ENCODE measurements at places on chromosomes 1 and 21.

DNA sequence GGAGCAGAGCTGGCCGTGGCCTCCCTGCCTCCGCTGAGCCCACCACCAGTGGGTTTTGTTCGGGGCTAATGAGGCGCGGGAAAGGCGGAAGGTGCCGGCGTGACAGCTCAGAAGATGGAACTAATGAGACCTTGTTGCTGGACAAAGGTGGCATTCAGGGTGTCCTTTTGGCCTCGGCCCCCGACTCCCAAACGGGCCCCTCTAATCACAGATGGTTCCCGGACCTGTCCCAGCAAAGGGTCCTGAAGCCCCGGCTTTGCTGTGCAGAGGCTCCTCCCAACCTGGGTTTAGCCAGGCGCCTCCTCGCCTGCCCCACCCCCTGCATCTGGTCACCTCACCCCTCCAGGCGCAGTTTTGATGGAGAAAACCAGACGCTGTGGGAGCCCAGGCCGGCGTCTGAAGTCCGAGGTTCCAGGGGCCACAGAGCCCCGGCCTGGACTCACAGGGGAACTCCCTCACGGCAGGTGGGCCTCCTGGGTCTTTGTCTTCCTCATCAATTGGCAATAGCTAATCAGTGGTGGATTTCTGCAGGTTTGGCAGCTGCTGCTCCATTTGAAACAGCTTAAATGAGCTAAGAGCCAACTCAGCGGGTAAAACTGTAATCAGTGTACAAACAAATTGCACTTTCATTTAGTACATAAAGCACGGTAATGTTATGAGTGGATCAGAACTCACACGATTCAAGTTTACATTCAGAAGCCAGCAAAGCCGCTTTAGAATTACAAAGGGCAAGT is 44.3 kb upstream of the ADARB1 start:
- no peaks in the 10 kb centered on the region for H3K27me3 ChIP-seq
- no peaks in the 10 kb centered on the region for H3K36me3 ChIP-seq
- DNase-seq: no peak
- H3K27ac ChIP-seq: no peak overlapping the region
- H3K4me3 ChIP-seq: no peak overlapping the region

DNA sequence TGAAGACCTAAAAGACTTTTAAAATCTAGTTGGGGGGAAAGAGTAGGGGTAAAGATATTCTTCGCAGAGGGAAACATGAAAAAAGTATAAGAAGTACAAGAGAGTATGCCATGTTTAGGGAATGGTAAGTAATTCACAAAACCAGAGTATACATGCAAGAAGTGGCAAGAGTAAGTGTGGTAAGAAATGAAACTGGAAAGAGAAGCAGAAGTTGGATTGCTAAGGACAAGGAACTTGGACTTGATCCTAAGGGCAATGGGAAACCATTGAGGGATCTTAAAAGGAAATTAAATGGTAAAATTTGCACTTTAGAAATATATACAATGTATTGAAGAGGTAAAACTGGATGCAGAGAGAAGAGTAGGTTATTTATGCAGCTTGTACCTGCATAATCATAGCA is 9.2 kb upstream of the ZNF644 start:
- H3K27me3 ChIP-seq: peaks cover 33% of the 10 kb centered on the region
- no peak overlapping the region for H3K4me3 ChIP-seq
- H3K36me3 ChIP-seq: no peaks in the 10 kb centered on the region
- no peak for DNase-seq
- no peak overlapping the region for H3K27ac ChIP-seq

DNA sequence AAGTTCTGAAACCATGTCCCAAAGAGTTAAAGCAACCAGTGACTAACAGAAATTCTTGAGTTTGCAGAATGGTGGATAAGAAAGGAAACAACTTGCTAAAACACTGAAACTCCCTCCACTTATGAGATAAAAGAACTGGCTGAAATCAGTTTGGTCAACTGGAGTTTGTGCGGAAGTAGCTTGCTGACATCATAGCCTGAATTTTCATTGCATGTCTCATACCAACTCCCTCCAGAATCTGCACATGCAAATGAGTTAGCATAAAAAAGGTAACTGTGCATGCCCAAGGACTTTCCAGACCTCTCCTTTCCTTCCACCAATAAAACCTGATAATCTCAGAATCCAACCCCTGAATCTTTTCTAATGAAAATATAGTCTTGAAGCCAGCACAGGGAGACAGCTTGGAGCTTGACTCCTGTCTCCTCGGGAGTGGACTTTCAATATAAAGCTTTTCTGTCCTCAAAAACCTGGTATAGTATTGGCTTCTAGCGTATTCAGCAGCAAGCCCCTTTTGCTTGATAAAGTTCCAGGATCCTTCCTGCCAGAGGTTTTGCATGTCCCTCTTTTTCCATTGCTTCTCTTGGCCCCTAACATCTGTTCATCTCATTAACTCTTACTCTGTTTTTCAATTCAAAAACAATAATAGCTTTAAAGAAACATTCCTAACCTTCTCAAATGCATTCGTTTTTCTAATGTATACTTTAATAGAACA is 785.8 kb upstream of the ADGRL4 start:
- peaks cover 20% of the 10 kb centered on the region for H3K4me1 ChIP-seq
- no peak overlapping the region for H3K27ac ChIP-seq
- H3K4me3 ChIP-seq: no peak overlapping the region
- no peak for DNase-seq

GRCh38 chr1:214660900-214661299 is 57.9 kb downstream of the CENPF start:
- no peak overlapping the region for H3K27ac ChIP-seq
- H3K36me3 ChIP-seq: peaks cover 2% of the 10 kb centered on the region
- H3K4me1 ChIP-seq: peaks cover 7% of the 10 kb centered on the region
- H3K27me3 ChIP-seq: no peaks in the 10 kb centered on the region
- H3K4me3 ChIP-seq: no peak overlapping the region
- no peak for DNase-seq

DNA sequence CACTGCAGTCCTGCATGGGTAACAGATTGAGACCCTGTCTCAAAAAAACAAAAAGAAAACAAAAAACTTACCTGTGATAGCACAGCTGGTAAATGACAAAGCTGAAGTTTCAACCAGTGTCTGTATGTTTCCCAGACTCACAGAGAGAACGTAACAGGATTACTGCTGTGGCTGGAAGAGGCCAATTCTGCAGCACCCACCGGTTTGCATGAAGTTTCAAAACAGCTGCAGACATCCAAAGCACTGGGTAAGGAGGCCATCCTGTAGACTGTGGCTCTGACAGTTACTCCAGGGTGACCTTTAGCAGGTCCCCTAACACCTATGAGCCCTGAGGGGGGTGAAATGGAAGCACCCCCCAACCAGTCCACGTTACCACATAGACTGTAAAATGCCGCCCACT is 7.5 kb downstream of the ID3 start:
- no peaks in the 10 kb centered on the region for H3K36me3 ChIP-seq
- H3K4me1 ChIP-seq: peaks cover 34% of the 10 kb centered on the region
- H3K27ac ChIP-seq: no peak overlapping the region
- no peak overlapping the region for H3K4me3 ChIP-seq

- H3K36me3 ChIP-seq: peaks cover 11% of the 10 kb centered on the region
- DNase-seq: peak; percentile 88
- H3K4me1 ChIP-seq: peaks cover 40% of the 10 kb centered on the region
- no peaks in the 10 kb centered on the region for H3K27me3 ChIP-seq
- peak within 1 kb of the TSS; percentile 92 for H3K4me3 ChIP-seq
These were observed at the start of gene PLEKHO1 for GRCh38 chr1:150149271-150150132. TSS of gene PLEKHO1 (plus strand) at chr1:150149916. CDS start at chr1:150150258, 342 bp downstream.

- no peaks in the 10 kb centered on the region for H3K27me3 ChIP-seq
- no peak for DNase-seq
- H3K27ac ChIP-seq: no peak overlapping the region
- no peaks in the 10 kb centered on the region for H3K36me3 ChIP-seq
- no peak overlapping the region for H3K4me3 ChIP-seq
These were observed 18.6 kb upstream of the ST6GALNAC3 start for GRCh38 chr1:76055987-76056386.

GRCh38 chr1:3778590-3779264 is 6.2 kb downstream of the SMIM1 start:
- H3K27me3 ChIP-seq: no peaks in the 10 kb centered on the region
- no peak for DNase-seq
- H3K4me1 ChIP-seq: peaks cover 12% of the 10 kb centered on the region

DNA sequence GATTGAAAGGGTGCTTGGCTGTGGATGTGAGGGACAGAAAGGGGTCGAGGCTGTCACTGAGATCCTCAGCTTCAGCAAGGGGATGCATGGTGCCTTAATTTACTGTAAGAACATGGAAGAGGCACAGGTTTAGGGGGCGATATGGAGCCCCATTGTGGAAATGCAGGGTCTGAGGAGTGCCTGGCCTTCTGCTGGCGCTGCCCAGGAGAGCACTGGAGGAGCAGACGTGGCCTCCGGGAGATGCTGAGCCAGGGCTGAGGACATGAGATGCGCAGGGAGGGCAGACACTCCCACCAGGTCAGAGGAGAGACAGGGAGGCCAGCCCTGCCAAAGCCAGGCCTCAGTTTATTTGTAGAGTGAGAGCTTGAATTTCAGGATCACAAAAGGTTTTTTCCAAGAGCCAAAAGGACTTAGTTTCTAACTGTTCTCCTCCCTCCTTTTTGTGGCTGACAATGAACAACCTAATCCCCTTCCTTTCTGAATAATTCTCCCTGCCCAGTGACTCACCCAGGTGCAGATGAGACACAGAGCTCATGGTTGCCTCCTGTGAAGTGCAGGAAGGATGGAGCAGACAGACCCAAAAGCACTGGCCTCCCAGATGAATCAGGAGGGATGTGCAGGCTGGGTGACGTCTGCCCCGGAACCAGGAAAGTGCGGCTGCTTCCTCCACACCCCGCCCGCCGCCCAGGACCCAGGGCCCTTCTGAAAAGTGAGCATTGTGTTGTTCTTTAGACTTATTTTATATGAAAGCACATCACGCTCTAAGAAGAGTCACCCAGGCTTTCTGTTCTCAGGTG is 73.0 kb upstream of the TMPRSS2 start:
- peaks cover 3% of the 10 kb centered on the region for H3K36me3 ChIP-seq
- no peak overlapping the region for H3K4me3 ChIP-seq
- no peak for DNase-seq
- H3K4me1 ChIP-seq: peaks cover 12% of the 10 kb centered on the region
- H3K27ac ChIP-seq: no peak overlapping the region

DNA sequence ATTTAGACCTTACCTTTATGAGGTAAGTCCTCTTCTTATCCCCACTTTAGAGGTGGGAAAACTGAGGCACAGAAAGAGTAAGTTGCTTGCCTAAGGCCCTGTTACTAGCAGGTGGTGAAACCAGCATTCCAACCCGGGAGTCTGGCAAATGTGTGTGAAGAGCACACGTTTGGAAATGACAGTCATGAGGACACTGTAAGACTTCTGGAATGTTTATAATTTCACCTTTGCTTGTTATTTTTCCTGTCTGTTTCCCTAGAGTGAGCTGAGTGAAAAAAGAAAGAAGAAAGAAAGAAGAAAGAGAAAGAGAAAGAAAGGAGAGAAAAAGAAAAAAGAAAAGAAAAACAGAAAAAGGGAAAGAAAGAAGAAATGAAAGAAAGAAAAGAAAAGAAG is 21.2 kb upstream of the LGALS8 start:
- H3K27ac ChIP-seq: peak overlapping the region; percentile 77
- H3K4me3 ChIP-seq: peak overlapping the region; percentile 59
- no peaks in the 10 kb centered on the region for H3K27me3 ChIP-seq
- peaks cover 31% of the 10 kb centered on the region for H3K4me1 ChIP-seq
- DNase-seq: no peak
- no peaks in the 10 kb centered on the region for H3K36me3 ChIP-seq

- H3K4me1 ChIP-seq: peaks cover 22% of the 10 kb centered on the region
- peak within 1 kb of the TSS; percentile 96 for H3K4me3 ChIP-seq
- DNase-seq: peak; percentile 92
- peak within 1 kb of the TSS; percentile 89 for H3K27ac ChIP-seq
- H3K27me3 ChIP-seq: no peaks in the 10 kb centered on the region
- H3K36me3 ChIP-seq: no peaks in the 10 kb centered on the region
These were observed at the start of gene RNPEP for GRCh38 chr1:201982623-201983379. TSS of gene RNPEP (plus strand) at chr1:201982648. CDS start at chr1:201982667, 19 bp downstream.

- no peak for DNase-seq
- no peaks in the 10 kb centered on the region for H3K4me1 ChIP-seq
- no peak overlapping the region for H3K4me3 ChIP-seq
- H3K27ac ChIP-seq: no peak overlapping the region
These were observed 86.8 kb upstream of the RAB4A start for GRCh38 chr1:229184066-229184465.

DNA sequence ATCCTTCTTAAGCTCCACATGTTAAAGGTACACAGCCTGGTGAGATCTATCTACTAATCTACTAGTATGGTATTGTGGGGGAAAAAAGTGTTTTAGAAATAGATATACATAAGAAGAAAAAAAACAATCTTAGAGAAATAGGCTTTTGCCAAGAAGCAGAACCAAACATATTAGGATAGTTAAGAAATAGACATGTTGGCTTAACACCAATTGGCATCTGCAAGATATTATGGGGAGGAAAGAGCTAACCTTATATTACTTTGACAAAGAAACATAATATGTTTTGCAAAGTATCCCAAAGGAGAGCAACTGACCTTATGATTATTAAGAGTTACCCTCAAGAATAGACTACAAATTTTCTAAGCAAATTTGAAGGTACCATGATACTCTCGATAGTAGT is 202.9 kb downstream of the BRINP3 start:
- no peak overlapping the region for H3K27ac ChIP-seq
- no peaks in the 10 kb centered on the region for H3K36me3 ChIP-seq
- no peaks in the 10 kb centered on the region for H3K27me3 ChIP-seq
- no peak overlapping the region for H3K4me3 ChIP-seq

DNA sequence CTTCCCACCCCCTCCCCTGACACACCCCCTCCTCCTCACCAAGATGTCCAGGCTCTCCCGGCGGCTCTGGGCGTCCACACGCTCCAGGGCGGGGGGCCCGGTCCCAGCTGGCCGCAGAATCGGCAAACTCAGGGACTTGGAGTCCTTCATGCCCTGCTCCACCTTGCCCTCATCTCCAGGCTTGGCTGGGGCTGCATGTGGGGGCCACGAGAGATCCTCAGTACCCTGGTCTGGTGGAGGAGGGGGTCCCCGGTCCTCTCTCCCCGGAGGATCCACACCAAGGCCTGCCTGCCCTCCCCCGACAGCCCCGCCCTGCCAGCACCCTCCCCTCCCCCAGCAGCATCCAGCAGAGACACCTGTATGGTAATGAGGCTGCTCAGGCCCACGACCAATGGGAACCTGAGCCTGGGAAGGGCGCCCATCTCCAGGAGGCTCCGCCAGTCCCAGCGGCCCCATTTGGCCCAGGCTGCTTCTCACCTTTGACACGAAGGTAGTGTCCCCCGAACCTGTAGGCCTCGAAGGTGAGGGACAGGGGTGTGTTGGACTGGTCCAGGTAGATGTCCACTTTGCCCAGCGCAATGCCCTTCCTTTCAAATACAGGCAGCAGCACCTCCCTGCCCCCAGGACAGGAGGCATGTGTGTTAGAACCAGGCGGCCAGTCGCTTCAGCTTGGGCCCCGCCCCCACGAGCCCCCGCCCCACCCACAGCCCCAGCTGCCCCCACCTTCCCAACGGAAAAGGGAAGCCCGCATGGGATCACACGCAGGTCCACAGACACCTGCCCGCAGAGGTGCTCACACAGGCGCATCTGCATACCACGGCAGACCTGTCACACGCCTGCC is 8.2 kb upstream of the TNFRSF25 start:
- H3K4me3 ChIP-seq: no peak overlapping the region
- peaks cover 16% of the 10 kb centered on the region for H3K36me3 ChIP-seq
- no peak overlapping the region for H3K27ac ChIP-seq
- no peaks in the 10 kb centered on the region for H3K27me3 ChIP-seq
- H3K4me1 ChIP-seq: no peaks in the 10 kb centered on the region
- no peak for DNase-seq
